ENCODE measurements at places on chromosomes 11 and 22.

DNA sequence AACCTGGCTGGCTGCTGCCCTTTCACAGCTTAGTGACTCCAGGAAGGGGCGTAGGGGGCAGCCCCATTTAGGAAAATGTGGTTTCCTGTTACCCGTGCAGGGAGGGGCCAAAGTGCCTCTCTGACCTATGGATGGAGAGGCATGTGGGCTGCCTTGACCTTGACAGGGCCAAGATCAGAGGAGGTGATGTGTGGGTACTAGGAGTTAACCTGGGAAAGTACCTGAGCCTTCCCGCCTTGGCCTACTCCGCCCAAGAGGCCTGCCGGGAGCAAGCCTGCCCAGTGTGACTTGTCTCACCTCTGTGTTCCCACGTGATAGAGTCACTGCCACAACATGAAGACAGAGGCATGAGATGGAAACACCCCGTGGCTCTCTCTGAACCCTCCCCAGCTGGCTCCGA, 33.4 kb downstream of the GRAMD4 start:
- no peak for DNase-seq

- peak; percentile 43 for DNase-seq
These were observed 745 bp upstream of the ZBTB44 start for GRCh38 chr11:130315354-130315970.

DNA sequence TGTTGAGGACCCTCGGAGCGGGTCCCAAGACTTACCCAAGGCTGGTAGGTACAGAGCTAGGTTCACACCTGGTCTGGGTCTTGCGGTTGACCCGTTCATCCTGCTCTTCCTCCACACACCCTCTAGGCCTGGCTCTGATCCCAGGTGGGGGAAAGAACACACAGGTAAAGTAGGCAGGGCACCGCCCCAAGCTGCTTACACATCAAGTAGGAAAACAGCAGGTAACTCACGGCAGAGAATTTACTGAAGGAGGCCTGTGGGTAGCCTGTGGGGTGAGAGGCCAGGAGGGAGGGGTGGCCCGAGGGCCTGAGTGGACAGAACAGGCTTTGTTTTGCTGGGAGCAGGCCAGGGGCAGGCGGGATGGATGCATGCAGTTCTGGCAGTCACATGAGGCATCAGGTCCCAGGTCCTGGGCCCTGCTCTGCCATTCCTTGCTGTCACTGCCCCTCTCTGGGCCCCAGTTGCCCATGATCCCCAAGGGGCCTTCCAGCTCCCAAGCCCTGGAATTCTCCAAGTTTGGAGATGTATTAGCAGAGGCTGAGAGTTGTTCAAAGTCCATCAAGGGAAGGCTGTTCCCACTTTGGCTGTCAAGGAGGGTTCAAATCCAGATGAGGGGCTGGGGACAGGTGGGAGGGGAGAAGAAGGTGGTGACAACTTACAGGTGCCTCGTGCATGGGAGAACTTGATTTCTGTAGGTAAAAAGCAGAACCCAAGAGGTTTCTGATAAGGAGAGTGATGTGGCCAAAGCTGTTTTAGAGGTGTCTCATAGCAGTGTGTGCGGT, 5.7 kb downstream of the TSKU start:
- DNase-seq: no peak

GRCh38 chr11:109864834-109865547, 228.2 kb upstream of the ZC3H12C start:
- DNase-seq: no peak

DNA sequence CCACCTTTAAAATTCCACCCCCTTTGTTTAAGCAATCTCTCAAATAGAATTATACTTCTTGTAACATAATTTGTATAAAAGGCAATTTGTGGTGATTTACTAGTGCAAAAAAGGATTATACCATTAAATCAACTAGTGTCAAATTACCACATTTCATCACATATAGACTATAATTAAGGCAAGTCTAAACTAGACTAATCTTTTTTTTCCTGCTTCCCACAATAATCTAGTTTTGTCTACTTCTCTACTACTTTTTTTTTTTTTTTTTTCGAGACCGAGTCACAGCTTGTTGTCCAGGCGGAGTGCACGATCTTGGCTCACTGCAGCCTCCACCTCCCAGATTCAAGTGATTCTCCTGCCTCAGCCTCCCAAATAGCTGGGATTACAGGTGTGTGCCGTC, 36.1 kb upstream of the FZD4 start:
- no peak for DNase-seq

GRCh38 chr22:37079668-37080171, 28.2 kb downstream of the KCTD17 start:
- no peak for DNase-seq

- DNase-seq: no peak
These were observed 54.6 kb downstream of the KCNA4 start for GRCh38 chr11:29962243-29962642.

- no peak for DNase-seq
These were observed 37.1 kb upstream of the NFRKB start for GRCh38 chr11:129932381-129933067.

DNA sequence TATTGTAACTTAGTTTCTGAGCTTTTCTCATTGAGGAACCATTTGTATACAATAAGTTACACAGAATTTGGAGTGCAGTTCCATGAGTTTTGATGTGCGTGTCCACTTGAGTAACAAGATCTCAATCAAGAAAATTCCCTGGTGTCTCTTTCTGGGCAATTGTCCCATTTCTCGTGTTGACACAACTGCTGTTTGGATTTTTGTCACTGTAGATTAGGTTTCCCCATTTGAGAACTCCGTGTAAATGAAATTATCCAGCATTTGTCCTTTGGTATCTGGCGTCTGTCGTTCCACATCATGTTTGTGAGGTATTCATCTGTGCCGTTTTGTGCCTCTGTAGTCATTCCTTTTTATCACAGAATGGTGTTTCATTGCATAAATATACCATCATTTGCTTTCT, 547.0 kb downstream of the TBC1D22A start:
- DNase-seq: no peak

GRCh38 chr11:2163428-2163978, 2.5 kb upstream of the INS start:
- no peak for DNase-seq

DNA sequence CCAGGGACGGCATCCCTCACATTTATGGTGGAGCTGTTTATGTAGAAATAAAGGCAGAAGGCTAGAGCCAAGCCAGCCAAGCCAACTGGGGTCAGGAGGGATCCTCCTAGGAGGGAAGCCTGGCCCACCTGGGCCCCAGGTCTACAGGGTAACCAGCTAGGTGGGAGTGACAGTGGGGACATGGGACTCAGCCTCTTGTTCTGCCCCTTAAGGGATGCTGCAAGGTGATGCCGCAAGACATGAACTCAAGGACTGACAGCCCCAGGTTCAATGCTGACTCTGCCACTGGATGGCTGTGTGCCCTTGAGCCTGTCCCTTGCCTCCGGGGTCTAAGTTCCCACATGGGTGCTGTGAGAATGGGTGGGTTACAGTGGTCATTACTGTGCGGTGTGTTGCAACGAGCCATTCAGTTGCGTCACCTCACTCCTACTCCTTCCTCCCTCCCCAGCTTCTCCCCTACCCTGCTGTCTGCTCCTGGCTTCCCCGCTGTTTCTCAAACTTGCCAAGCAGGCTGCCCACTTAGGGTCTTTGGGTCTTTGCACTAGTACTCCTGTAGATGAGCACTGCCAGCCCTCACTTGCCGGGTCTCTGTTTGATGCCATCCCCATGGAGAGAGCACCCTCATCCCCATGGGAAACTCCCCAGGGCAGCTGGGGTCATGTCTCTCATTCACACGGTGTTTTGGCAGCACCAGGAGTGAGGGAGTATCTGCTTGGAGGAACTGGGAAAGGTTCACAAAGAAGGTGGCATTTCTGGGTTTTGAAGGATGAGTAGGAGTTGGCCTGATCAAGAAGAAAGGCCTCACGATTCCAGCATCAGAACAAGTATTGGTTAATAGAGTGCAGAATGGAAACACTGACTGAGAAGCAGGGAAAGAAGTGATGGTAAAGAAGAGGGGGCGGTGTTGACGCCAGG, 43.0 kb upstream of the RTL6 start:
- no peak for DNase-seq

- DNase-seq: no peak
These were observed 145.2 kb downstream of the FBXO7 start for GRCh38 chr22:32619614-32620426.

DNA sequence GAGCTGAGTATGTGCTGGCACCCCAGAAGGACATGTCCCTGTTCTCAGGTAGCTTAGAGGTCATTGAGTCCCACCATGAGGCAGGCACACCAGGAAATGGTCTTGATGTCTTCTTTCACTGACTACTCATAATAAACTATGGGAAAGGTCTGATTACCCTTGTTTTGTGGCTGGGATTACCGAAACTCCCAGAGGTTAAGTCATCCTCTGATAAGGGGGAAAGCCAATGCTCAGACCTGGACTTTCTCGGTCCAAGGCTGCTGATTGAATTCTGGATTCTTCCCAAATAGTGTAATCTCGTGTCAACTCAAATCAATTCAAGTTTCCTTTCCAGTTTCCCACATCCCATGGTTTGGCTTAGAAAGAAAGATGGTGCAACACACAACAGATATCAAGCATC, 3.7 kb upstream of the CD44 start:
- DNase-seq: no peak

- DNase-seq: peak; percentile 83
These were observed at the start of gene TENM4 for GRCh38 chr11:79440571-79441460. TSS of gene TENM4 (minus strand) at chr11:79441030. CDS start at chr11:79069944, 371,086 bp downstream.

DNA sequence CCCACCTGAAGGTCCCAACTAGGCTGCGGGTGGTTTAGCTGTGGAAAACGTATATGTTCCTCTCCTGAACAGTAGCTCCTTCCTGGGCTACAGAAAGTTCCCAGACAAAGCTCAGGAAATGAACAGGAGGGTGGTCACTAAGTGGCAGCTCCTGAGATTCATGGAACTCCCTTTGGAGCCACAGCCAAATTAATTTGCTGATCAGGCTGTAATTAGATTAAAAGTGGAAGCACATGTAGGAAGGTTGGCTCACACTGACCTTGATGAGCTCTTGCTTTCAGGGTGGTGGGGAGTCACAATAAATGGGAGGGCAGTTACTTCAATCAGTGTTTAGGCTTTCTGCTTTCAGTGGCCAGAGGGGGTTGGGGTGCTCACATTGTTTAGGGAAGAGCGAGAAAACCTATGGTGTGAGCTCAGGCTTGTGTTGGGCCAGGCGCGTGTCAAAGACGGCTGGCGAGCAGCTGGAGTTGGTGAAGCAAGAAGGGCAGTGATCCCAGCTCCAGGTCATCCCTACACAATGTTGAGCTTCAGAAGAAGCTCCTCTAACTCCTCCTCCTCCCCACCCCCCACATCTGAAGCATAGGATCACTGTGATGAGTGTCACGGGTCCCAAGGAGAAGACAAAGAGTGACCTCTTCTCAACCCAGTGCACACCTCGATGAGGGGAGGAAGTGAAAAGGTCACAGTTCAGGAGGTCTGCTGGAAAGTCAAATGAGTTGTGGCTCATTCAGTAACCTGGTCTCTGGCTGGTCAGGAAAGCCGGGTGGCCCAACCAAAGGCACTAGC, 42.5 kb downstream of the CLPB start:
- no peak for DNase-seq

- DNase-seq: no peak
These were observed 23.0 kb upstream of the BLID start for GRCh38 chr11:122138744-122139594.

GRCh38 chr22:30582051-30582450, 7.6 kb upstream of the GAL3ST1 start:
- DNase-seq: no peak

DNA sequence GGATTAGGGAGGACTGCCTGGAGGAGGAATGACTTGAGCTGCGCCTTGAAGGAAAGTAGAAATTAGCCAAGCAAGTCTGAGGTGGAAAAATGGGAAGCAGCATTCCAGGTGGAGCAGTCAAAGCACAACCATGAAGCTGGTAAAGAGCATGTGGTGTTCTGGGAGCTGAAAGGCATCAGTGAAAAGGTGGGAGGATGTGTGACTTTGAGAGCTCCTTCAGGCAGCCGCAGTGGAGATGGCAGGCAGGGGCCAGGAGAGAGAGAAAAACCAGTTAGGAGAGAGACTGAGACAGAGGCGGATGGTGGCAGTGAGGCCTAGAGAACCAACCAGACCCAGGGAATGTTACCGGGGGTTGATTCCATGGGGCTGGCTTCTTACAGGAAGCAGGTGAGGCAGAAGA, 393.4 kb downstream of the MIAT start:
- no peak for DNase-seq

- DNase-seq: no peak
These were observed 1.2 kb downstream of the SIK3 start for GRCh38 chr11:117097014-117097388.

- DNase-seq: no peak
These were observed 26.7 kb downstream of the FLI1 start for GRCh38 chr11:128720522-128720985.

DNA sequence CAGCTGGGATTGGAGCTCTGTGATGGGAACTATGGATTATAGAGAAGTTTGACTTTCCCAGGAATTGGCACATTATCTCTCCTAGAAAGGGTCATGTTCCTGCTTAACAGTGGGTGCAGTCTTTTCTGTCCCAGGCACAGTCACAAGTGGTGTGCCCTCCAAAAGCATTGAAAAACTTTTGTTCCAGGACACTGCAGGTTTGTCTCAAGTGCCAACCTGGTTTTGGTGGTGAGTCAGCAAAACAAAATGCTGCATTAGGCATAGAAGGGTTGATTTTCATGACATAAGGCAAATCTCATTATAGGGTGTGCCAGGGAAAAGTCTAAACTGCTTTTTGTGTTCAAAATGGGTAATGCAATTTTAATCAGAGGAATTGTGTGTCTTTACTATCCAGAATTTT, 4.9 kb downstream of the HTATIP2 start:
- DNase-seq: no peak

DNA sequence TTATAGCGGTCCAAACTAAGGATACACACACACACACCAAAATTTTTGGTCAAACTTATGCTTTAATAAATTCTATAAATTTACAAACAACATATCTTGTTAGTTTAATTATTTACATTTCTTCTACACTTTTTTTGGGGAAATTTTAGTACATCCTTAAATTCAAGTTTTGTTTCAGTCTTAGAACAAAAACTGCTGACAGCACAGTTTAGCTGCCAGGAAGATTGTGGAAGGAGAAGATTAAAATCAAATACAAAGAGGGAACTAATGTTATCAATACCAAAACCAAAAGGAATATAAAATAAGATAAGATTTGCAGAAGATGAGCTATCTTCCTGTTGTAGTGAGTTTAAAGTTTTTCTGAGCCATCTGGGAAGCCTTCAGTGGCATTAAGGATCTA, 368.8 kb downstream of the AASDHPPT start:
- no peak for DNase-seq

- DNase-seq: no peak
These were observed 8.3 kb downstream of the PLCB3 start for GRCh38 chr11:64259533-64260067.

DNA sequence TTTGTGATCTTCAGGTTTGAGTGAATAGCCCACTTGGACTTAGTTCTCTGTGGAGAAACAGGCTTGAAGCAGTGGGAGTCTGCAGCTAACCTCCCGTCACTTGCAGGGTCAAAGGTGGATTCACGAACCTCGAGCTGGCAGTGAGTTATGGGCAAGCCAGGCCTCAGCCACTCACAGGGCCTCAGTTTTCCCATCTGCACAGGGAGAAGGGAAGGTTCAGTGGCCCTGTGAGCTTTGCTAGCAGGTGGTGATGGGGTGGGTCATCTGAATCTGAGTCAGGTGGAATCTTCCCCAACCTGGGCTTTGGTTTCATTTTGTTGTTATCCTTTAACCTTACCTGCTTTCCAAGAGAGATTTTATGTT, 86.6 kb upstream of the GRIK4 start:
- no peak for DNase-seq
